ENCODE measurements at places on chromosomes 5 and 9.

GRCh38 chr5:120098426-120098825 is 365.7 kb upstream of the PRR16 start:
- no peak for DNase-seq

- DNase-seq: no peak
Observed at GRCh38 chr9:93276973-93277372, 93.0 kb downstream of the WNK2 start.

GRCh38 chr5:124643336-124643735 is 103.1 kb downstream of the ZNF608 start:
- no peak for DNase-seq

DNA sequence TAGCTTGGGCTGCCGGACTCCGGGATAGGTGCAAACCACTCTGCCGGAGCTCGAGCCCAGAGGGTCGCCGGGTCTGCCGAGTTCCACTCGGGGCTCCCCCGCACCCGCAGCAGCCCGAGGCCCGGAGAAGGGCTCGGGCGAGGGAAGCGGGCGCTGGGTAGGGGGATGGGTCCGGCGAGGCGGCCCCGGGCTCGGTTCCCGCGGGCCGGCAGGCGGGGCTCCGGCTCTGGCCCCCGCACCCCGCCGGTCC is 507 bp downstream of the RICTOR start:
- no peak for DNase-seq

- DNase-seq: no peak
Observed at GRCh38 chr9:78288214-78288892, 8.6 kb upstream of the PSAT1 start.

DNA sequence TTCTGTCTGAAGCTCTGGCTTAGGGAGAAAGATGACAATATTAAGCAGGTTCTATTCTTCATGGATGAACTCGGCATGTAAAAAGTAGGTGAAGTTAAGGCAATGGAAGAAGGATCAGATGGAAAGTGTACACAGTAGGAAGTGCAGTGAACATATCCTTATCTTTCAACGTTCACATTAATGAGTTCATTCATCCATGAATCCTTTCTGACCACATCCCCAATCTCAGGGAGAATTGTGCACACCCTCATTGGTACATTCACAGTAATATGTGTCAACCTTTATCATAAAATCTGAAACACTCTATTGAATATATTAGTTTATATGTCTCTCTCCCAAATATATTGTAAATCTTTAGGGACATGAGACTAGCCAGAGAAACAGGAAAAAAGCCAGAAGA is 5.5 kb downstream of the GIN1 start:
- no peak for DNase-seq
